ENCODE measurements at places on chromosomes 13 and 19. TPM values are rescaled to one million over a fixed set of nuclear protein-coding genes. Genes with fewer than 3 reads are reported as not detected.
A peak's percentile ranks its signal among the peaks of the same experiment; 100 is the strongest.

DNA sequence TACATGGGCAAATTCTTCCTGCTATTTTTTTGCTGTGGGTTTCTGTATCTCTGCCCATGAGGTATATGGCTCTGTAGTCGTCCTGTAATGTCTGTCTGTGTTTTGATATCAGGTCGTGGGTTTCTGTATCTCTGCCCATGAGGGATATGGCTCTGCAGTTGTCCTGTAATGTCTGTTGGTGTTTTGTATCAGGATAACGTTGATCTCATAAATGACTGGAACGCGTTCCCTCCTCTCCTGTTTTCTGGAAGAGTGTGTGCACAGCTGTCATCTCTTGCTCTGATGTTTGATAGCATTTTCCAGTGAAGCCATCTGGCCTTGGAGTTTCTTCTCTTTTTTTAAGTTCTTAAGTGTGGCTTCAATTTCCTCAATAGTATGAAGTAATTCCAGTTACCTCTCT lies 57.2 kb downstream of the SOX1 start:
- no peak for DNase-seq

DNA sequence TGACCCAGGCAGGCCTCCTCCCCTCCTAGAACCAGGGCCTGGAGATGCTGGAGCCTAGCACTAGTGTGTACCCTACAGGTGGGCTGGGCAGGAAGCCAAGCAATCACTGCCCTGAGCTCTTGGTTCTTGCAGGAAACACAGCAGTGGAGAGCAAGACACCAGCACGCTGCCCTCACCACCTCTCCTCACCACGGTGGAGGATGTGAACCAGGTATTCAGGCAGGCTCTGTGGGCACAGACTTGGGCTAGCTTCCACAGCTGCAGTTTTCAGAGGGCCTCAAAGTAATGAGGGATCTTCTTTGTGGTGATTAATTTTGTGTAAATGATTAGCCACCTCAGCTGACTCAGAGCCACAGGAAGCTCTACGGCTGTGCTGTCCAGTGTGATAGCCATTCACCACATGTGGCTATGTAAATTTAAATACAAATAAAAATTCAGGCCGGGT lies 13.6 kb upstream of the GPI start:
- no peak for DNase-seq

GRCh38 chr13:97369261-97369893 lies 64.6 kb upstream of the RAP2A start:
- no peak for DNase-seq

GRCh38 chr13:51425410-51426042 lies 27.3 kb downstream of the INTS6 start:
- no peak for DNase-seq

DNA sequence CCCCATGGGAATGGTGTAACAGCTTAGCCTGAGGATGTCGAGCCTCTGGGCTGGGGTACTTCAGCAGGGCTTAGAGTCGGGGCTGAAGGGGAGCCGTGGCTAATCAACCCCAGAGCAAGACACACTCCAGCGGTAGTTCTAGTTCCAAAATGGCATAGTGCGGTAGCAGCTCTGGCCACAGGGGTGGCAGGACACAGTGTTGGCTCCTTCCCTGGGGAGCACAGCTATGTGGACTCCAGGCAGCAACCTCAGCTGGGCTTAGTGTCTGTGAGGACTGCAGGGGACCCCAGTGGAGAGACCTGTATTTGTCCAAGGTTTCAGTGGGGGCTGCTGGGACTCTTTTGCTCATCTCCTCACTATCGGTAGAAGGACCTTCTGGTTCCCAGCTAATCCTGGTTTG lies 70.8 kb upstream of the PCDH20 start:
- no peak for DNase-seq

DNA sequence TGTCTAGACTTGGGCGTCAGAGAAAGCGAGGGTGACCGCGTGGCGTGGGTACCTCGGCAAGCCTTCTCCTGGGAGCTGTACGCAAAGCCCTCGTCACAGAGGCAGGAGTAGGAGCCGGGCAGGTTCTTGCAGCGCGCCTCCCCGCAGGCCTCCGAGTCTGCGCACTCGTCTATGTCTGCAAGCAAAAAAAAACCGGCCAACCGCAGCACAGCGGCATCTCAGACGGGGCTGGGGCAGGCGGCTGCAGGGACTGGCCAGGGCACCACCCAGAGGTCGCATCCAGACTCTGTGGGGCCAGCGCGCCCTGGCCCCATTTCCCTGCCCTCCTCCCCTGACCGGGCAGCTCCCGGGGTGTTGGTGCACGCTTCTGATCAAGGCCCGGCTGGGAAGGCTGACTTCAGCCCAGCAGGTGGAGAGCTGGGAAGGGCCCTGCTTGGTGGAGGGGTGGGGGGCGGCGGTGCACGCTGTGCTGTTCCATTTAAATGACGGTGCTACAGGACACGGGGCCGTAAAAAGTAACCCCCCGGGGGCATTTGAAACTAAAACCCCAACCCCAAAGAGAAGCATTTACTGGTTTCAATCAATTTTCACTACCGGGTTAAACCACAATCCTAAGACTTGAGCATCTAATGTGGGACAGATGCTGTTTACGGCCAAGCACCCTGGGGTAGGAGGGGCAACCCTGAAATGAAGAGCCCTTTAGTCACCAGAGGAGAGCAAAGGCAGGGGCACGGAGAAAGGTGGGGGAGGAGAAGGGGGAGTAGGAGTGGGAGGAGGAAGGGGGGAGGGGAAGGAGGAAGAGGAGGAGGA lies 28.2 kb downstream of the GAS6 start:
- no peak for DNase-seq

DNA sequence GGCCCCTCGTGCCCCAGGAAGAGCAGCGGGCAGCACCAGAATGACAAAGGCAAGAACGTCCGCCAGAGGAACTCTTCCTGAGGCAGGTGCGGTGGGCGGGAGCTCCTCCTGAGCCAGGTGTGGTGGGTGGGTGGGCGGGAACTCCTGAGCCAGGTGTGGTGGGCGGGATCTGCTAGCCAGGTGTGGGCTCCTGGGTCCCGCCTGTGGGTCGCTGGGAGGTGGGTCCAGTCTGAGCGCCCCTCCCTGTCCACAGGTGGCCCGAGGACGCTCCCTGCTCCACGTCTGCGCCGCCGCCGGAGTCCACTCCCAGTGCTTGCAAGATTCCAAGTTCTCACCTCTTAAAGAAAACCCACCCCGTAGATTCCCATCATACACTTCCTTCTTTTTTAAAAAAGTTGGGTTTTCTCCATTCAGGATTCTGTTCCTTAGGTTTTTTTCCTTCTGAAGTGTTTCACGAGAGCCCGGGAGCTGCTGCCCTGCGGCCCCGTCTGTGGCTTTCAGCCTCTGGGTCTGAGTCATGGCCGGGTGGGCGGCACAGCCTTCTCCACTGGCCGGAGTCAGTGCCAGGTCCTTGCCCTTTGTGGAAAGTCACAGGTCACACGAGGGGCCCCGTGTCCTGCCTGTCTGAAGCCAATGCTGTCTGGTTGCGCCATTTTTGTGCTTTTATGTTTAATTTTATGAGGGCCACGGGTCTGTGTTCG lies 7.0 kb upstream of the HCN2 start:
- DNase-seq = no peak

DNA sequence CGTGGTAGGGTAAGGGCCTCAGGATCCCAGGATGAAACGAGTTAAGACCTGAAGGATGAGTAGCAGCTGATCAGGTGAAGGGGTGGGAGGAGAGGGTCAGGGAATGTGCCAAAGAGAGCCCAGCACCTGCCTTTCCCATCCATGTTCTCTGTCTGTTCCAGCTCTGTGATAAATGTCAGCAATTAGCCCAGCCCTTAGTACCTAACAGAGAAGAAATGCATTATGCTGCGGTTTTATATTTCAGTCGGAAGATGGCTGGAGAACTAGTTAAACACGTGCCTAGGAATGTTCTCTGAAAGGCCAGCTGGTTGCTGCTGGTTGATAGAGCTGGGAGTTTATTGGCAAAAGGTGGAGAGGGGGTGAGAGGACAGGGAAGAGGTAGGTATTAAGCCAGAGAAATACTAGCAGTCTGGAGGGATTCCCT lies 268.2 kb downstream of the SHISA2 start:
- no peak for DNase-seq

DNA sequence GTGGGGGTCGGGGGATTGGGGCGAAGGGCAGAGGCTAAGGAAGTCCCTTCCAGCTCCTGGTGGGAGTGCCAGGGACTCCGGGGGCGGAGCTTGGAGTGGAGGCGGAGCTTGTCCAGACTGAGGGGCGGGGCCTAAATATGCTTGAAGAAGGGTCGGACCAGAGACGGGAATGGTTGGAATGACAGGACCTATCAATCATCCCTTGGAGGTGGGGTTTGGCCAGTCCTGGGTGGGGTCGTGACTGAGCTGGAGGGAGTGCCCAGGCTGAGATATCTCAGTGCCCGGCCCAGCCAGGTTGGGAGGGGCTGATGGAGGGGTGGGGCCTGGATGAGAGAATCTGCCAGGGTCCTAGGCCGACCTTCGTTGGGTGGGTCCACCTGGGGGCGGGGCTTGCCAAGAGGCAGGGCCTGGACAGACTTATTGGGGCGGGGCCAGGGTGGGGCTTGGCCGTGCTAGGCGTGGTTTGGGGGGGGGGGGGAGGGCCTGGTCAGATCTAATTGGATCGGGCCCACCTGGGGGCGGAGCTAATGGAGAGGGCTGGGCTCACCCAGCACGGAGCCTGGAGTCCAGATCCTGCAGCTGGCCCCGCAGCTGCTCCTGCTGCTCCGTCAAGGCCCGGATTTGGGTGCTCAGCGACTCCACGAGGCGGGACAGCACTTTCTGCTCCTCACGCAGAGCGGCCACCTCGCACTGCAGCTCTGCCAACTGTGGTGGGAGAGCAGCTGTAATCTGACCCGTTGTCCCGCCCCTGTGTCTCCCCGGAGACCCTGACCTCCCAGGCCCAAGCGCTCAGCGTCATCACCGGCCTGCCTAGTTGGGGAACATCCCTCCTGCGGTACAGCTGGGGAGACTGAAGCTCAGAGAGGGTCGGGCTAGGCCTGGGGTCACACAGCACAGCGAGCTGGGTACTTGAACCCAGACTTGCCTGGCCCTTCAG lies 2.6 kb upstream of the WIZ start:
- peak; percentile 71 for DNase-seq

GRCh38 chr19:15445807-15446376 lies 3.9 kb downstream of the WIZ start:
- no peak for DNase-seq

DNA sequence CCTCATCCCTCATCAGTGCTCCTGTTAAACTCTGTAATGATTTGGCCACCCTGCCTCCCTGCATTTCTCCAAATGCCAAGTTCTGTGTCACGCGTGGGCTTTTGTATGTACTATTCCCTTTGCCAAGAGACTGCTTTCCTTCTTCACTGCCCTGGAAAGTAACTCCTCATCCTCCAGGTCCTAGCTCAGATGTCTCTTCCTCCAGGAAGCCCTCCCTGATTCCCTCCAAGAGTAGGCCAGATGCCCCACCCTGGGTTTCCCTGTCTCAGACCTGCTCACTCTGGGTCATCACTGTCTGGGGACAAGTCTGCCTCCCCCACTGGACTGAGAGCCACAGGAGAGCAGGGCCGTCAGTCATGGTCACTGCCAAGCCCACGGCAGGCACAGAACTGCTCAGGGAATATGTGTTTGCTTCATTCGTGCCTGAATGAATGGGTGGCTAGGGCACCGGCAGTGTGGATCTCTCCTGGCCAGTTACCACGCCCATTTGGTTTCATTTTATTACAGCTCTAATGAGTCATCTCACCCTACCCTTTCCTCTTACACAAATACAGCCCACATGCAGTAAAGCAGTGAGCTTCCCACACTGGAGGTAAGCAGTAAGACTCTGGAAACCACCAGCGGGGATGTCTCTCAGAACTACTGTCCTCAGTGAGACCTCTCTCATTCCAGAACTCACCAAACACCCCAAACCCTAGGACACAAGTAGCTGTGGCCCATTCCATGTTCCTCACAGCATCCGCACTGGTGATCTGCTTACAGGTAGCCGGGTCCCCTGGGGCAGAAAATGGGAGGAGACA lies 12.1 kb upstream of the GPR4 start:
- no peak for DNase-seq

DNA sequence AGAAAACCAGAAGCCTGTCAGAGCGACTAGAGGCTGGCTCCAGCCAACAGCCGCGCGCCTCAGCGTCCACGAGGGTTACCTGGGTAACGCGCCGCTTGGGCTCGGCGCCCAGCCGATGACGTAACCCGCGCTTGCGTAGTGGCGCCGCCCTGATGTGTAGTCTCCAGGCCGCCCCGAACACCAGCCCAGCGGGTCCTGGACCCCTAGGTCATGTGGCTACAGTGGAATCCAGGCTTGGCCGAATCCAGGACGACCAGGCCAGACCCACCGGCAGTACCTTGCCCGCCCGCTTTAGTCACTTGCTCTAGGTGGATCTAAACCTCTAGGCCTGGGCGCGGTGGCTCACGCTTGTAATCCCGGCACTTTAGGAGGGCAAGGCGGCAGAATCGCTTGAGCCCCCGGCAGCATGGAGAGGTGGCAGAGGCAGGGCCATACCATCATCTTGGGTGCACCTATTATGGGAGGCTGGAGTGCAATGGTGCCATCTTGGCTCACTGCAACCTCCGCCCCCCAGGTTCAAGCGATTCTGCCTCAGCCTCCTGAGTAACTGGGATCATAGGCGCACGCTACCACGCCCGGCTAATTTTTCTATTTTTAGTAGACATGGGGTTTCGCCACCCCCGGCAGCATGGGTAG lies 7.2 kb upstream of the ZNF606 start:
- no peak for DNase-seq

GRCh38 chr19:31534786-31535657 lies 185.8 kb upstream of the TSHZ3 start:
- no peak for DNase-seq

GRCh38 chr13:76499891-76500290 lies 386.3 kb downstream of the KCTD12 start:
- DNase-seq = no peak

ATP4B gene
- total RNA-seq = not detected

FCHO1 gene
- total RNA-seq = 4.9 TPM

REEP6 gene
- total RNA-seq = 4.5 TPM

ZNF865 gene
- 2.2 TPM for total RNA-seq

EDNRB gene
- 90.2 TPM for total RNA-seq

CPAMD8 gene
- 14.2 TPM for total RNA-seq

ZNF382 gene
- total RNA-seq = 5.0 TPM

SMAD9 gene
- 22.9 TPM for total RNA-seq

CD209 gene
- total RNA-seq = 20.8 TPM

RGL3 gene
- 6.5 TPM for total RNA-seq

LIPE gene
- total RNA-seq = 3,641 TPM

ZNF846 gene
- 21.4 TPM for total RNA-seq

ZNF808 gene
- 18.3 TPM for total RNA-seq

ZNF682 gene
- 1.5 TPM for total RNA-seq
